Stomach (tissue), 19 donors: ENCODE measurements at places on chromosomes 7 and 10.

DNA sequence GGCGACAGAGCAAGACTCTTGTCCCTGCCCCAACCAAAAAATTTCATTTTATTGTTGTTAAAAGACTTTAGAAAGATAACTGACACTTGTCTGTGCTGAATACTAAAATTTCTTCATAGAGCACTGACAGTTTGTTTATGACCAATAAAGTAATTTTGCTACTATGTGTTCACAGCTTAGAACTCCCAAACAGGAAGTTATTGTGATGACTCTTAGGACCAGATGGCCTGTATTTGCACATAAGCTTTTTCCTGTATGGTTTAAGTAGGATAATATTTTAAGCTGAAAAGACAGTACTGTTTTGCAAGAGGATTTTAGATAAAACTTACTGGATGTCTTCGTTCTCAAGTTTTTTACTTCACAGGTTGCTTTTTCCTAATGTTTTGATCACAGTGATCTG, 80.7 kb downstream of the MMRN2 start:
- DNase-seq: no peak

DNA sequence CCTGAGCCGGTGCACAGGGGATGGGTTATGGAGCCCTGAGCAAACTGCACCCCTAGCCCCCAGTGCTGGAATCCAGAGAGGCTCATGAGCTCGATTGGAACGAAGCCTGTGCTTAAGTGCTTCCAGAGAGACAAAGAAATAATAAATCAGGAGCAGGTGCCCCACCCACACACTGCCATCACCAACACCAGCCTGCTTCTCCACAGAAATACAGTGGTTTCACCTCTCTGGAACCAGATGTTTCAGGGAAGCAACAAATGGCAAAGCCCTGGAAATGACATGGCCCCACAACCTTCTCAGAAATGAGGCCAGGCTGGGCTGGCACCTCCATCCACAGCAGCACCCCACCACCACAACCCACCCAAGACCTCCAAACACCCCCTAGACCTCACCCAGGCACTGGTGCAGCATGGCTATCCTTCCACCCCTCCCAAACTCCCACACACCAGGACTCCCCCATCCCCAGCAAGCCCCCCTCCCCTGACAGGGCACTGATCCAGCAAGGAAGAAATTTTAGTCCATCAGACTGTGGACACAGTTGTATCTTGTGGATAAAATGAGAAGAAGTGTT, 4.1 kb upstream of the SLC18A3 start:
- no peak for DNase-seq

DNA sequence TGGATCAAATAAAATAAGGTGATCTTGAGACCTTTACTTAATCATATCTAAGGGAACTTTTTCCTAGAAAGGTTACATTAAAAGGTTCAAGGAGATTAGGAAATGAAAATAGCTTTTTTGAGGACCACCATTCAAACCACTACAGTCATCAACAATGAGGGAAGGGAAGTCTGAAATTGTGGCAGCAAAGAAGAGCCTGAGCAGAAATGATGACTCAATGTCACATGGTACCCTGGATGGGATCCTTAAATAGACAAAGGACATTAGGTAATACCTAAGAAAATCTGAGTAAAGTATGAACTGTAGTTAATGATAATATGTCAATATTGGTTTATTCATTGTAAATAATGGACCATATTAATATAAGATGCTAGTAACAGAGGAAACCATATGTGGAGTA, 236.0 kb downstream of the SEMA3D start:
- no peak for DNase-seq

- DNase-seq: no peak
These were observed 99.5 kb upstream of the IKZF1 start for GRCh38 chr7:50205011-50205410.
